Suprapubic skin (tissue), 4 donors: ENCODE measurements at places on chromosomes 16 and 17.
A peak's percentile ranks its signal among the peaks of the same experiment; 100 is the strongest.

- no peak for DNase-seq
Measured at GRCh38 chr16:62652441-62653120, 616.3 kb upstream of the CDH8 start.

- DNase-seq, result no peak
Measured at GRCh38 chr17:1830288-1830687, 483 bp downstream of the RPA1 start.

GRCh38 chr16:2206420-2206779, 1.1 kb downstream of the MLST8 start:
- no peak for DNase-seq

- DNase-seq, result no peak
Measured at GRCh38 chr17:63134867-63135266, 168.8 kb downstream of the TANC2 start.

DNA sequence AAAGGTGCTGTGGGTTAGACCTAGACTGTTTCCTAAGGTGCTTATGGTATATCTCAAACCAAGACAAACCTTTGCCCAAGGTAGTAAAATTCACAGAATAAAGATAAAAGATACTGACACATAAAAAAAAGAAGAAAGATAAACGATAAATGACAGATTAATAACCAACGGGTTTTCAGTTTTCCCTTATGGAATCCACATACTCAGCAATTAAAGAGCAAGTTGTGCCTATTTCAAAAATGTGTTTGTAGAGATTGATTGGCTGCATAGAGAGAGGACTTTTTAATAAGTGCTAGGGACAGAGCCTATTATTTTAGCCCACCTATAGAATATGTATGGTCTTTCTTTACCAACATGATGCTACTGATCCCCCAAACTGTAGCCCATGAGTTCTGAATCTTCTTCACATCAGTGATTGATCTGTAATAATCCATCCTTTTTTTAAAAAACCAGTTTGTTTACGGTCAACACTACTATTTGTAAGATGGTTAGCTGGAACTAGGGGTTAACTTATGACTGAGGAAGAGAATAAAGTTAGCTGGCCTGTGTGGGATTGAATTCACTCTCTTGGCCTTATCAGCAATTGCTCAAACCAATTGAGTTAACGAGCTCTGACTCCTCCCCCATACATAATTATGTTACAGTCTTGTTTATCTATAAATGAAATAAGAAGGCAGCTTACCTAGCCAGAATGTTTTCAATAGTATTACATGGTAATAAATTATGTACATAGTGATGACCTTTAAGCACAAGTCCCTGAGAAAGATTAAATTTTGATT, 53.8 kb downstream of the SNX11 start:
- DNase-seq, result no peak

DNA sequence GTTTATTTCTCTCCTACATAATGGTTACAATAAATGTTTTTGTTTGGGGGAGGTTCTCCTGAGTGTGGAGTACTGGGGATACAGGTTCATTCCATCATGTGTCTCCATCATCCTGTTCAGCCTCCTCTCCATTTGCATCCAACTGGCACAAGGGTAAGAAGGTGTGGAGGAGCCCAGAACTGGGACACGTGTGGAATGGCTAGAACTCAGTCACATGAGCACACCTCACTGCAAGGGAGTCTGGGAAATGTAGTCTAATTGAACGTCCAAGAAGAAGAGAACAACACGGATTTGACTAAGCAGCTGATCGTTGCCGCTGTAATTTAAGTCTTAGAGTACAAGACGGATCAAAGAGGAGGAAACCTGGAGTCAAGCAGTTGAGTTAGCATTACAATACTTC, 6.1 kb downstream of the OR1A1 start:
- no peak for DNase-seq

DNA sequence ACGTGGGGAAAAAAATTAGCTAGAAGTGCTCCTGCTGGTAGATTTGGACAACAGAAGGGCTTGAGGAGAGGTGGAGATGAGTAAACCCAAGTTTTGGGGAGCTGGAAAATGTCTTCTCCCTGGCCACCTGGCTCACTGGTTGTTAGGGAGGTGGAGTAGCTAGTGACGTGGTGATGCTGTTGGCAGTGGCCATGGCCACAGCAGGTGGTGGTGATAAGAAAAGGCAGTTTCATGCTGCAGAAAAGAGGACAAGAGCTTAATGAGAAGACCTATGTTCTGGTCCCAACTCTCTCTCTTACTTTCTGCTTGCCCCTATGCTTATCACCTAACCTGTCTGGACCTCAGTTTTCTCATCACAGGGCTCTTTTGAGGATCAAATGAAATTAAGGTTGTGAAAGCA, 223.5 kb upstream of the N4BP1 start:
- DNase-seq, result no peak

DNA sequence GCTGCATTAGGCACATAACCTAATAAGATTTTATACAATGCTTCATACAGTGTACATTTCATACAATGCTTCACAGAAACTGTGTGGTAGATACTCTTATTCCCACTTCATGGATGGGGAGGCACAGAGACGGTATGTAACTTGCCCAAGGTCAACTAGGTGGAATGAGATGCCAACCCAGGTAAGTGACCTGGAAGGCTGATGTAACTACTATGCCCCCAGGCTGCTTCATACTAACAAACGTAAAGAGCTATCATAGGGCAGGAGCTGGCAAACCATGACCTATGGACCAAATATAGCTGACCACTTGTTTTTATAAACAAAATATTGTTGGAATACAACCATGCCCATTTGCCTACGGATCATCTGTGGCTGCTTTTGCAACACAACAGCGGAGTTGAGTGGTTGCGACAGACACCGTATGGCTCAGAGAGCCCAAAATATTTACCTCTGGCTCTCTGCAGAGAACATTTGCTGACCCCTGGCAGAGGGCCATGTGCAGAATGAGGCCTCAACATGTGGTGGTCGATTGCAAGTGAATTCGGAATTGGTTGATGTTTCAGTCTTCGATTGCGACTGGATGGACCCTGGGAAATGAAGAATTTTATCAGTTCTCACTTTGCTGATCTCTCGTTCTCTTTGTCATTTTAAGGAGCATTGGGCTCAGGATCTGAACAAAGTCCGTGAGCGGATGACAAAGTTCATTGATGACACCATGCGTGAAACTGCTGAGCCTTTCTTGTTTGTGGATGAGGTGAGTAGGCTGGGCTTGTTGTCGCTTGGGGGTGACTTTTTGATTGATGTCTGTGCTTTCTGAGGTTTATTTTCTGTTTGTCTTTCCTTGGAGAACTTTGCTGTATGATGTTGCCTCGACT, 109.7 kb downstream of the PLCG2 start:
- no peak for DNase-seq

DNA sequence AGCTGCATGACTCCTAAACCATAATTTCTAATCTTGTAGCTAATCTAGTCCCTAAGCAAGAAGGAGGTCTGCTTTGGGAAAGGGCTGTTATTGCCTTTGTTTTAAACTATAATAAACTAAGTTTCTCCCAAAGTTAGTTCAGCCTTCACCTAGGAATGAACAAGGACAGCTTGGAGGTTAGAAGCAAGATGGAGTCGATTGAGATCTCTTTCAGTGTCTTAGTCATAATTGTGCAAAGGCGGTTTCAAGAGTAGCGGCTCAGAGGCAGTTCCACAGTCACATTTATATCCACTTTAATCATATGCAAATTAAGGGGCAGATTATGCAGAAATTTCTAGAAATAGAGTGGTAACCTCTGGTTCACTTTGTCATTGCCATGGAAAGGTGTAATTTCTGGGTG, 17.4 kb downstream of the DRC7 start:
- DNase-seq, result no peak

GRCh38 chr16:79269211-79269863, 331.2 kb downstream of the MAF start:
- no peak for DNase-seq

- no peak for DNase-seq
Measured at GRCh38 chr16:61382435-61382834, 653.8 kb downstream of the CDH8 start.

- DNase-seq, result no peak
Measured at GRCh38 chr16:24116046-24116776, 139.9 kb upstream of the CACNG3 start.

DNA sequence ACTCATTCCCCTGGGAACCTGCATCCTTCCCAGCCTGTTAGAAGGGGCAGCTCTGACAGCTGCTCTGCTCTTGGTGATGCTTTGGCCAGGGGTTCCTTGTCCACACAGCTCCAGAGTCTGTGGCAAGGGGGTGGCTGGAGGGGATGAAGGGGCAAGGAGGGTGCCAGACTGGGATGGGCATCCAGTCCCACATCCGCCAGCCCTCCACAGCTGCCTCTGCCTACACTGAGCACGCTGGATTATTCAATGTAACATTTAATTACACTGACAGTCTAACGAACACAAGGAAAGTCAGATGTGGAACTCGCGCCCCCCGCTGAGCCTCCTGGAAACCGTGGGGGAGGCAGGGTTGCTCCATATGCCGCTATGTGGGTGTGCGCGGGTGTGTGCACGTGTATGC, 101.1 kb downstream of the C16orf78 start:
- DNase-seq, result peak; percentile 30

DNA sequence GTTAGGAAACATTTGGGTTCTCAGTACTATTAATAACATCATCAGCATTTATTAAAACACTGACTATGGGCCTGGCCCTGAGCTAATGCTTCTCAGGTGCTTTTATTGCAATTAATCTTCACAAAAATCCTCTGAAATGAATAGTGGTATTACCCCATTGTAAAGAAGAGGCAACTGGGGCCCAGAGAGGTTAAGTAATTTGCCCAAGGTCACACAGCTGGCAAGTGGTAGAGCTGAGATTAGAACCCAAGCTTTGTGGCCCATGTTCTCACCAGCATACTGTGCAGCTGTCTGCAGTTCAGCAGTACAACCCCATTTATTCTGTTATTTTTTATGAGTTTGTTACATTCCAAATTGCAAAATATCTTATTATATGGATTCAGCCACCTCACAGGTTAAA, 82.3 kb downstream of the TBC1D16 start:
- no peak for DNase-seq

DNA sequence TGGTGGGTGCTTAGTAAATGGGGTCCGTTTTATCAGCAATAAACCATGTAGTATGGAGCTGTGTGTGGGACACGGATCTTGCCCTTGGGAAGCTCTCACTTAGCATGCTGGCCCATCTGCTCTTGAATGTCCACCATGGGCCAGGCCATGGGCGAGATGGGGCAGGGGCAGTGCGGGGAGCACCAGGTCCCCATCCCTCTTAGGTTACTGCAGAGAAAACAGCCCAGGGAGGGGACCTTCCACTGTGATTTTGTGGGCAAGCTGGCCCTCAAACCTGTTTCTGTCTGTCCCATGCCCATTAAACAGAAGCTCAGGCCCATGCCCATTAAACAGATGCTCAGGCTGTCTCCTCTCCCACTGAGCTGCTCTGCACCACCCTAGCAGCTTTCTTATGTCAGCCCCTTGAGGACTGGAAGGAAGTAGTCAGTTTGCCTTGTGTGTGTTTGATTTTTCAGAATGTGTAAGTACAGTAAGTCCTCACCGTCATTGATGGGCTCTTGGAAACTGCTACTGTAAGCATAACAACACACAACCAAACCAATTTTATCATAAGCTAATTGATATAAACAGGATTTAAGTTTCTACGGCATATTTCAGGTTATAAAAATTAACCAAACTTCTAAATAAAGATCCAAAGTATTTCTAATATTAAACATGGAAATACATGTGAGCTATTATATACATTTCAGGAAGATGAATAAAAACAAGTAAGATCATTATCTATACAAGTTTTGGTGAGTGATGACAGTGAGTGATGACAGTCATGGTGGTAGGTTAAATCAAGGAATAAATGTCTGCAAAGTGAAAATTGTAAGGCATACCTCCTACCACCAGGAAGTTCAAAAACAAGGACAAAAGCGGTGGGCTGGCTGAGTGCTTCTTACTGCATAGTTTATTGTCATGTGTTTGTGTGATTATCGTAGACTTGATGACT, 11.5 kb downstream of the MPRIP start:
- no peak for DNase-seq

DNA sequence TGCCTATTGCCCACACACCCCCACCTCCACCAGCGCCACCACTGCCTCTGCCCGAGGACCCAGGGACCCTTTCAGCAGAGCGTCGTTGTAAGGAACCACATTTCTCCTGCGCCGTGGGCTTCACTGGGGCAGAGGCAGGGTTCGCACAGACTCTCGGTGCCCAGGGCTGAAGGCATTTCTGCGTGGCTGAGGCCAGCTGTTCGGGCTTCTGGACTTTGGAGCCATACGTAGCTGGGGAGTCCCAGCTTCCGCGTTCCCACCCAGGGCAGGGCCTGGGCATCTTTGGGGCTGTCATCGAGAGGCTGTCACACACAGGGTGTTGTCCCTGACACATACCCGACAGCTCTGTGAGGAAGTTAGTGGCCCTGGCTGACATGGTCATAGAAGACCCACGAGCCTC, 16.0 kb upstream of the SMIM5 start:
- no peak for DNase-seq

DNA sequence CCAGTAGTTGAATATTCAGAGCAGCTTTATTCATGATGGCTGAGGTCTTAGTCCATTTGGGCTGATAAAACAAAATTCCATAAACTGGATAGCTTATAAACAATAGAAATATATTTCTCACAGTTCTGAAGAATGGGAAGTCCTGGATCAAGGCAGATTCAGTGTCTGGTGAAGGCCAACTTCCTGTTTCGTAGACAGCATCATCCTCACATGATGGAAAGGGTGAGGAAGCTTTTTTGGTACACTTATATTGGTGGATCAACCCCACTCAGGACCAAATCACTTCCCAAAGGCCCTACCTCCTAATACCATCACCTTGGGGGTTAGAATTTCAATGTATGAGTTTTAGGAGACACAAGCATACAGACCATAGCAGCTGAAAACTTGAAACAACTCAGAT, 224.2 kb downstream of the CYB561 start:
- DNase-seq, result no peak

GRCh38 chr17:45226576-45226975, 4.9 kb downstream of the FMNL1 start:
- no peak for DNase-seq

GRCh38 chr16:14338236-14338635, 267.1 kb downstream of the MRTFB start:
- DNase-seq, result no peak

DNA sequence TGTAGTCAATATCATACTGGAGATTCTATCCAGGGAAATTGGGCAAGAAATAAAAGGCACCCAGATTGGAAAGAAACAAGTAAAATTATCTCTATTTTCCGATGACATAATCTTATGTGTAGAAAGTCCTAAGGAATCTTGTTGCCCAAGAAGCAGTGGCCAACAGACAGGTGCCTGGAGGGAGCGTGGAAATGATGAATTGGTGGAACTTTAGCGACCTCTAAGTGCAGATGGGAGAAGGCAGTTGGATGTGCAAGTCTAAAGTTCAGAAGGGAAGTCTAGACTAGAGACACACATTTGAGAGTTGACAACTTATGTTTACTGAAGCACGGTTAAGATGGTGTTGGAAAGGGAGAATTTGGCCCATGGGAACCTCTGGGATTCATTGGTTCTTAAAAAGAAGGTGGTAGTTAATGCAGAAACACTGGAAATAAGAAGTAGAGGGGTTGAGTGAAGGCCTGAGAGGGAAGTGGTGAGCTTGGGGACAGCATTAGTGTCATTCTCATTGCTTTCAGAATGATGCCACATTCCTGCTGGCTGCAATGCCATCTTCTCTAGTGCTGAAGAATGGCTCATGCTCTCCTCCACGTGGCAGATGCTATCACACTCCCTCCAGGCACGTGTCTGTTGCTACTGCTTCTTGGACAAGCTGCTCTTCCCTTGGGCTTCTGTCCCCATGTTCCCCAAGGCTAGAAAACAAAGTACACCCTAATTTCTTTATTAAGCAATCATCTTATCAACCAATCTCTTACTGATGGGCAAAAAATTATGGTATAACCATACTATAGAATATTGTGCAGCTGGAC, 24.0 kb downstream of the TAT start:
- DNase-seq, result no peak
